ENCODE measurements at places on chromosomes 6 and 20.

GRCh38 chr6:52115145-52115741 lies 27.8 kb upstream of the PKHD1 start:
- no peak for DNase-seq

DNA sequence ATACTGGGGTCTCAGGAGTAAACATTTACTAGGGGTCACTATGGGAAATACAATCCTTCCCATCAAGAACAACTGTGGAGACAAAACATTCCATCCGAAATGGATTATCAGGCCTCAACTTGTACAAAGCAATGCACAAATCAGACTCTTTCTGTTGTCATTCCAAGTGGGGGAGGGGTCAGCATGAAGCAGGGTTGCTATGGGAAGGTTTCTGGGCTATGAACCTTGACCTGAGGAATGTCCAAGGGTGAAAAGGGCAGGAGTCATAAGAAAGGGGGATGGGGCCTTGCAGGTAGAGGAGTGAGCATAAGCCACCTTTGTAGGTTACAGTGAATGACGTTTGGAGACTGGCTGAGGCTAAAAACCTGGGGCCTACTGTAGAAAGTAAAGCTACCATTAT lies 3.1 kb downstream of the METTL24 start:
- no peak for DNase-seq

DNA sequence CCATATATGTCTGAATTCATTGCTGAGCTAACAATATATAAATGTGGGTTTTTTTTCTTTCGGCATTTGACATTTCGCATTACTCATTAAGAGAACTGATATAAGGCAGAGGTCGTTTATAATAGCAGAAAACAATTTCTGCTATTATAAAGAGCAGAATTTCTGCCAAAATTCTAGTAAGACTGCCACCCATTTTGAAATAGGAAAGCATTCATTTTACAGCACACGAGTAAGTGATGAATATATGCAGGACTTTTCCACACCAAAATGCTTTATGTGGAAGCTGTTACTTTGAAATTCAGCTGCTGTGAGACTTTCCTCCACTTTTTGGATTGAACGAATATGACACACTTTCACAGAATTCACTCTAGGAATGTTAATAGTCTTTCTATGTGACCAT lies 610.9 kb upstream of the MAN1A1 start:
- no peak for DNase-seq

GRCh38 chr20:8535403-8536261 lies 403.6 kb downstream of the PLCB1 start:
- peak; percentile 7 for DNase-seq

DNA sequence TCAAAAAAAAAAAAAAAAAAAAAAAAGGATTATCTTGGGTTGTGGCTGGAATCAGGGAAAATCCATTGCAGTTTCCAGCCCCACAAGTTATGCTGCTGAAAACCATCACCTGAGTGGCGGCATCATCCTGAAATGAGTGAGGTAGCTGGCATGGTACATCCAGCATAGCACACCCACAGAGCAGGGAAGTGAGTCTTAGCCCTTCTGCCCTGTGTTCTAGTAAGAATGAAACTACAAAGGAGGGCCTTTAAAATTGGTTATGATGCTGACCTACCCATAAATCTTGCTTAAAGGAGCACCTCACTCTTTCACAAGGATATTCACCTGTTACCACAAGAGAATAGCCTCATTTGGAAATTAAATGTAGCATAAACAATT lies 119.2 kb downstream of the NFATC2 start:
- DNase-seq: no peak

- DNase-seq: no peak
Measured at GRCh38 chr20:10658051-10658823, 15.6 kb downstream of the JAG1 start.

GRCh38 chr6:37170273-37171200 lies 585 bp downstream of the PIM1 start:
- peak; percentile 46 for DNase-seq

DNA sequence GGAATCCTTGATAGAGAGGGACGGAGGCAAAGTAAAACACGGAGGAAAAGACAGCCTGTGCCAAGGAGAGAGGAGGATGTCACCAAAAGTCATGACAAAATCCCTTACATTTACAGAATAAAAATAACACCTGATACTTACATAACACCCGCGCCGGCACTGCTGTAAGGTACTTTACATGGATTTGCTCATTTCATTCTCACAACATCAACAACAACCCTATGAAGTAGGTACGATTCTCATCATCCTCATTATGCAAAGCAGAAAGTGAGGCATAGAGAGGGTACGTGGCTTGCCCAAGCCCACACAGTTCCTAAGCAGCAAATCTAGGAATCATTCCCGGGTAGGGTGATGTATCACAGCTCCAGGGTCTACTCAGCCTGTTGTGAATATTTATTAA lies 67.6 kb upstream of the NFATC2 start:
- DNase-seq: no peak

GRCh38 chr6:45982280-45983036 lies 33.2 kb downstream of the CLIC5 start:
- DNase-seq: no peak

GRCh38 chr6:34947561-34947960 lies 58.5 kb downstream of the ANKS1A start:
- DNase-seq: no peak

- DNase-seq: no peak
Measured at GRCh38 chr20:17807651-17808050, 107.9 kb downstream of the BANF2 start.

DNA sequence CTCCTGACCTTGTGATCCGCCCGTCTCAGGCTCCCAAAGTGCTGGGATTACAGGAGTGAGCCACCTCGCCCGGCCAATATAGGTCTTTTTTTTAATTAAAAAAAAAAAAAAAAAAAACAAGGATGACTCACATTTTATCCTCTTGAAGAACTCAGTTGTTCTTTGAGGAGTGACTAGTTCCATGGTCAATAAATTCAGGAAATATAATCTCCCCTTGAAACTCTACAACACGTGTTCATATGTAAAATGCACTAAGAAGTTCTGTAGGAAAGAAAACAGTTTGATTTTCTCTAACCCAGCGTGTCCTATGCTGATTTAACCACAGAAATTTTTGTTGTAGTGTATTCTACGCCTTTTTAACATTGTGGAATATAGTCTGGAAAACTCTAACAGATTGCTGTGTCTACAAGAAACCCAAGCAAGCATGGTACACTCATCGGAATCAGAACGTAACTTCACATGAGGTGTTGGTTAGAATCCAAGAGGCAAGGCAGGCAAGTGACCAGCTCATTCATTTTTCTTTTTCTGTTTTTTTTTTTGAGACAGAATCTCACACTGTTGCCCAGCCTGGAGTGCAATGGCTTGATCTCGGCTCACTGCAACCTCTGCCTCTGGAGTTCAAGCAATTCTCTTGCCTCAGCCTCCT lies 79.0 kb upstream of the ZNF217 start:
- DNase-seq: no peak

DNA sequence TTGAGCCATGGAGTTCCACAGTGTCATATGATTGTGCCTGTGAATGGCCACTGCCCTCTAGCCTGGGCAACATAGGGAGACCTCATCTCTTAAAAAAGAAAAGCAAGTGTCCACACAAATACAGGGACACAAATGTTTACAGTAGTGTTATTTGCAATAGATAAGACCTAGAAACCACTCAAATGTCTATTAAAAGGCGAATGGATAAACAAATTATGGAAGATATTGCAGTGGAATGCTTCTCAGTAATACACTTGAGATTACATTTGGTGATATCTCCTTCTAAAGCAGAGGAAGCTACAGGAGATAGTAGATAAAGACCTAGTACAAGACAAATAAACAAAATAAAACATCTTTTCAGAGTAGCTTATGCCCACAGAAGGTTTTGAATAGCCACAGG lies 44.6 kb upstream of the ASCC3 start:
- no peak for DNase-seq

- peak; percentile 52 for DNase-seq
Measured at GRCh38 chr6:4647414-4648365, 128.5 kb upstream of the CDYL start.

DNA sequence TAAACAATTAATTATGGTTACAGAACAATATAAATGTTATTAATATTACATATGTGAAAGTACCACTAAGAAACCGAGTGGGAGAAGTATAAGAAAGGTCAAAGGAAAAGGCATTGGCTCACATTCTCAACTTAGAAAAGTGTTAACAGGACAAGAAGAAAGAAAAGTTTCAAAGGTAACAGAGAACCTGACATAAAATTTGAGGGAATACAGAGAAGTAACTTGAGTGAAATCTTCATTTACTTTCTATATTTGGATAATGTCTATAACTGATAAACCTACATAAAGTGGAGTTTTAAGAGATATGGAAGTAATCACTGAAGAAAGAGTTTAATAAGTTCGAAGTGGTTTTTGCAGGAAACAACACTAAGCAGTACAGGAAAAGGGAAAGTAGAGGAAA lies 30.1 kb downstream of the REPS1 start:
- no peak for DNase-seq

DNA sequence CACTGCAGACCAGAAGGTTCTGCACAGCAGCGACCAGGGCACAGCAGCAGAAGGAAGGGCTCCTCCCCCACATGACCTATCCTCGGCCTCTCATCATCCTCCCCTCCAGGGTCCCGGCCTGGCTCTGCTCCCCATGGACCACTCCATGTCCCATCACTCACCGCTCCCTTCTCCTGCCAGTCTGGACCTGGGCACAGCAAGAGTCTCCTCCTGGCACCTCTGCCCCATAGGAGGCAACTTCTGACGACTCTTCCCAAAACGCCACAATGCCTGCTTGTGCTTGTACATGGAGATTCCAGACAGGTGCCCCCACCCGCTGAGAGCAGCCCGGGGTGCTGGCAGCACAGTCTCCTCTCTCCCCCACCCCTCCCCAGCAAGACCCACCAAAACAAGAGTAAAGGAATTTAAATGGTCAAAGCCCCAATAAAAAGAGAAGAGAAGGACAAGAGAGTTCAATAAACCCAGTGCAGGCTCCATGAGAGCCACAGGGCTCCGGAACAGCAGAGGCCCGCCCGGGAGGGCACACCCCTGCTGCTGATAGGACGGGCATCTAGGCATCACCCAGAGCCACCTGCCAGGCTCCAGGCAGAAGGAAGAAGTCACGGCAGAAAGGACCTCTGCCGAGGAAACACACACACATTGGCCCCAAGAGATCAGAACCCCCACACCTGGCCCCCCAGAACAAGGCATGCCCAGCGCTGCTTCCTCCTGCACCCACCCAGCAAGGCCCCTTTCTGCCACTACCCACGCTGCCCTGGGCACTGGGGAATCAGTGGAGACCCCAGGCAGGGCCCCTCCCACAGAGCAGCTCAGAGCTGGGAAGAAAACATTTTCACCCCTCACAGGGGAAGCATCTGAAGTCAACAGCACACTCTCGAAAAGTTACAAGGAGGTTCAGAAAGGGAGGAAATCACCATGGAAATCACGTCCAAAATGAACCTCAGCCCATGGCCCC lies 15.2 kb downstream of the TAF4 start:
- DNase-seq: no peak

- DNase-seq: peak; percentile 7
Measured at GRCh38 chr6:91276315-91276714, 689.4 kb upstream of the MAP3K7 start.

- no peak for DNase-seq
Measured at GRCh38 chr6:93787841-93788240, 368.5 kb upstream of the EPHA7 start.

- no peak for DNase-seq
Measured at GRCh38 chr20:47546184-47547033, 44.7 kb downstream of the NCOA3 start.

DNA sequence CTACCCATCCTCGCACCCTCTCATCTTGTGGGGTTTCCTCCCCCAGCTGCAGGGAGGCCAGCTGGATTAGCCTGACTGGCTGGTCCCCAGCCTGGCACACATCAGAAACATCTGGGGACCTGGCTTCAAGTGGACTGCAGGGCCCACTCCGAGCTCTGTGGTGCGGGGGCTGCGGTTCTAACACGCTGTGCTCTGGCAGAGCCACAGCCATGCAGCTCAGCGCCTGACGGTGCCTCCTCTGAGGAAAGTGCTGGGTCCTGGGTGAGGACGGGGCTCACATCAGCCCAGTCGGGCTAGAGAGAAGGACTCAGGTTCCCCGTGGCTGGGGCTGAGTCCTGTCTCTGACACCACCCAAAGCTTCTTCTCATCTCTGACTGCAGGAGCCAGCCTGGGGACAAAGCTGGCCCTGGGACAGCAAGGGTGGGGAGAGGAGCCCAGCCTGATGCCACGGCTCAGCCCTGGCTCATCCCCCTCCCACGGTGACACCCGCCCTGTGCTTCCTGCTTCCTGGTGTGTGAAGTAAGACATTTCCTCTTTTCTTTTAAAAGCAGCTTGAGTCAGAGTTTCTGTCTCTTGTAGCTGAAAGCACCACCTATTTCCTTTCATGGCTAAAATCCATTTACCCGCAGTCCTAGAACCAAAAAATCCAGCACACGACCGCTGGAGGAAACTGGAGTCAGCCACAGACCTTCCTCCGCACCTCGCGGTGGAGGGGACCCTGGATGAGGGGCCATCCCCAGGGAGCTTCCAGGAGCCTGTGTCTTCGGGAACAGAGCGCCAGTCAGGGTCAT lies 127.4 kb upstream of the AFDN start:
- no peak for DNase-seq

GRCh38 chr6:127842562-127842961 lies 58.3 kb downstream of the THEMIS start:
- no peak for DNase-seq

DNA sequence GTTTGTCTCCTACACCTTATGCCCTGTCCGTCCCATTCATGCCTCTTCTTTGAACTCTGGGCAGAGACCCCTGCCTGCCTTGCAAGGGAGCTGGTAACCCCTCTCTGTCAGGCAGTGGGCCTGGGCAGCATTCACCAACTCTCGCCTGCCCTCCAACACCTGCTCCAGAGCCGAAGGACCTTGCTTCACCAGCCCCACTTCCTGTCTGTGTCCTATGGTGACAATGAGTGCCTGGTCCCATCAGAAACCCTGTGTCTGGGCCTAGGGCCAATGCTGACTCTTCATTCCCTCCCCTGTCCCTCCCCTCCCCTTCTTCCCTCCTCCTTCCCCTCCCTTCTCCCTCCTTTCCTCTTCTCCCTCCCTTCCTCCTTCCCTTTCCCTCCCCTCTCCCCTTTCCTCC lies 22.8 kb upstream of the PCMTD2 start:
- DNase-seq: peak; percentile 32

GRCh38 chr6:26445934-26446667 lies 5.8 kb downstream of the BTN3A3 start:
- DNase-seq: no peak

DNA sequence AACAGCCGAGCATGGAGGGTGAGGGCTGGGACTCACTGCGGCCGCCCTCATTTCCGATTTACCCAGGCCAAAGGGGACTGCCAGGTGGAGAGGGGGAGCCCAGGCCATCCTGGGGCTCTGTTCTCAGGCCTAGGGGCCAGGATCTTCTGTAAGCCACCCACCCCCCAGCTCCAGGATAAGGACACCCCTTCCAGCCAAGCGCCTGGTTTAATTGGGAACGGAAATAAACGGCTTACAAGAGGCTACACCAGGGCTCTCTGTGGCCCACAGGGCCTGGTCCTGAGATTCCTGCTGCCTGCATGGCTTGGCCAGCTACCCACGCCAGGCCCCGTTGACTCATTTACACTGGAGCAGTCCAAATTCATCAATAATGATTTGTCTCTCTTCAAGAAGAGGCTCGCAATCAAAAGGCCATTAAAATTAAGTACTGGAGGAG lies 68.1 kb upstream of the TOP1 start:
- no peak for DNase-seq

- no peak for DNase-seq
Measured at GRCh38 chr6:120681204-120681603, 653.1 kb downstream of the TBC1D32 start.

- no peak for DNase-seq
Measured at GRCh38 chr20:59948212-59948611, 8.0 kb downstream of the FAM217B start.
